Activated CD8-positive, alpha-beta memory T cell treated with anti-CD3 and anti-CD28 coated beads for 48 hours (primary cell): ENCODE measurements at places on chromosomes 13 and 19.

- DNase-seq, result no peak
These were observed 8.1 kb downstream of the PAK4 start for GRCh38 chr19:39133431-39134270.

DNA sequence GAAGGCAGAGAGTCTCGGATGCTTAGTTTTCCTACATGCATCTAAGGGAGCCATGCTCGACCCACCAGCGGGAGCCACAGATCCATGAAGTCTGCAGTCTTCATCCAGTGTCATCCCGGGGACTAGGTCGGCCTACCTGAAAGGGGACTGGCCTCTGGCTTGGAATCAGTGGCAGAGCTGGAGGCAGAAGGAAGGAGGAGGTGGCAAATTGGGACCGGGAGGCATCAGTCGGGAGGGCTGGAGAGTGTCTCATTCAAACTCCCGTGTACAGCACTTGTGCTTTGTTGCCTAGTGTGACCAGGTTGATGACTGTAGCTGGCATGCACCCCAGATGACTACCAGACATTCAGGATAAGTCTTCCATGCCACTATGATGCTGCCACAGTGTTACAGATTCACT is 26.5 kb upstream of the ZNF536 start:
- DNase-seq, result no peak

DNA sequence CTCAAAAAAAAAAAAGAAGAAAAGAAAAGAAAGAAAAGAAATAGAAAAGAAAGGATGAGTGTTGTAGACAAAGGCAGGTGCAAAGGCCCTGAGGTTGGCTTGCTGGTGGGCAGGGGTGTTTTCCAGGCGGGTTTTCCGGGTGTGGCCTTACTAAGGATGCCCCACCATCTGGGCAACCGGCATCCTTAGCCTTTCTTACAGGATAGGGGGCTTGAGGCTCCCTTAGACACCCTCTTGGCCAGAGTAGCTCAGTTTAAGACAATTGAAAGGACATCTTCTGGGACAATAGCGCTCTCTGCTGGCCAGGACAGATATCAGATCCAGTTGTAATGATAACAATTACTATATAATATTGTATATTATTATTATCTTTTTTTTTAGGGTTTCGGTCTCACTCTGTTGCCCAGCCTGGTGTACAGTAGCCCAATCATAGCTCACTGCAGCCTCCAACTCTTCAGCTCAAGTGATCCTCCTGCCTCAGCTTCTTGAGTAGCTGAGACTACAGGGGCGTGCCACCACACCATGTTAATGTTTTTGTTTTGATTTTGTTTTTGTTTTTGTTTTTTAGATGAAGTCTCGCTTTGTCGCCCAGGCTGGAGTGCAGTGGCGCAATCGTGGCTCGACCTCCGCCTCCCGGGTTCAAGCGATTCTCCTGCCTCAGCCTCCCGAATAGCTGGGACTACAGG is 1.4 kb upstream of the QTRT1 start:
- DNase-seq, result no peak

DNA sequence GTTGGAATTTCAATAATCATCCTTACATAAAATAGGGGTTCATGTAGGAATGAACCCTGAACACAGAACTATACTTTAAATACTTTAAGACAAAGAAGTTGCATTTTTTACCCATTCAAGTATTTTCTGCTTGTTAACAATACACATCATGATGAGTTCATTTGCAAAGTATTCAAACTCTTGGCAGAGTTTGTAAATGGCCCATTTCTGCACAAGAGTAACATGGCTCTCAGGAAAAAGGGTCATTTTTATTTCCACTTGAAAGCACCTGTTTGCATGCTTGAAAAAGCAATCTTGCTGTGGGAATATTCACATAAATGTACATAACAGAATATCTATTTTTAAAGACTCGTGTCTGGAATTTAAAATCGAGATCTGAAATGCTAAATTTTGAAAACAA is 18.1 kb downstream of the ESD start:
- DNase-seq, result no peak

- no peak for DNase-seq
These were observed 57.7 kb upstream of the TEX29 start for GRCh38 chr13:111262715-111263114.

- no peak for DNase-seq
These were observed 128.6 kb upstream of the KL start for GRCh38 chr13:32887617-32888016.

- no peak for DNase-seq
These were observed 344.1 kb downstream of the UQCRFS1 start for GRCh38 chr19:28868836-28869235.

GRCh38 chr13:22220151-22221135 is 549.6 kb downstream of the FGF9 start:
- DNase-seq, result no peak

- no peak for DNase-seq
These were observed 10.7 kb upstream of the EVI5L start for GRCh38 chr19:7819337-7819736.

DNA sequence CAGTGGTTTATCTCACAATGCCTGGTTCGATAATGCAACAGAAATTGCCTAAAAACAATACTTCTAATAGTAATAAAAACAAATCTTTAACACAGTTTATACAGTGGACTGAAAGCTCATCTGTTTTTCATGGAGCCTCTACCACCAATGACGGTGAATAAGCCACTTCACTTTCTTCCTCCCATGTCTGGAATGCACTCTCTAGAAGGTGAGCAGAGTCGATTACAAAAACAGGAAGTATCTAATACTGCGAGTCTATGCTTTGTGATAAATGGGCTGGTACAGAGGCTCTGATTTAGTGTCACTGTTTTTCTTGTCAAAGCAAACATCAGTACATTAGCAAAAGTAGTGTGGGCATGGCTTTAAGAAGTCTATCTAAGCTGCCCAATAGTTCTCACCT is 1348.6 kb upstream of the SLC10A2 start:
- no peak for DNase-seq

DNA sequence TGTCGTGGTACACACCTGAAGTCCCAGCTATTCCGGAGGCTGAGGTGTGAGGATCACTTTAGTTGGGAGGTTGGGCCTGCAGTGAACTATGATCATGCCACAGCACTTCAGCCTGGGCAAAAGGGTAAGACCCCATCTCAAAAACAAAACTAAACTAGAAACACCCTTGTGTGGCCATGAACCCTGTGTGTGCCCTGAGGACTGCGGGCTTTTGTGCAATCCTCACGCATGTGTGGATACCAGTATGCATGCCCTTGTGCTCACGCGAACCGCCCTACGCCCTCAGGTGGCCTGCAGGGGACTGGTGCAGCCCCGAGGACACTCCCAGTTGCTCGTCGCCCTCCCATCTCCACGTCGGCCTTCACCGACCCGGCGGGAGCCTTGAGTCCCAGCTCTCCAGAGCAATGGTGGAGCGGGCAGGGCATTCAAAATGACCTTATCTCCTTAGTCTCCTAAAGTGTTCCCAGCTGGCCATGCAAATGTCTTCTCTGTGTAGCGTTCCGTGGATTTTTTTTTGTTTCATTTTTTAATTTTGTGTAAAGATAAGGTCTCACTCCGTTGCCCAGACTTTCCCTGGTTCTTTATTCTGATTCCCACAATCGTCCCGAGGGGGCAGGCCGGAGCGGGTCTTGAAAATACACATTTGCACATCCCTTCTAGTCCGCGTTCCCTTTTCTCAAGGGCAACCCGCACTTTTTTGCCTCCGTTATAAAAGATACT is 868 bp upstream of the EGLN2 start:
- no peak for DNase-seq

DNA sequence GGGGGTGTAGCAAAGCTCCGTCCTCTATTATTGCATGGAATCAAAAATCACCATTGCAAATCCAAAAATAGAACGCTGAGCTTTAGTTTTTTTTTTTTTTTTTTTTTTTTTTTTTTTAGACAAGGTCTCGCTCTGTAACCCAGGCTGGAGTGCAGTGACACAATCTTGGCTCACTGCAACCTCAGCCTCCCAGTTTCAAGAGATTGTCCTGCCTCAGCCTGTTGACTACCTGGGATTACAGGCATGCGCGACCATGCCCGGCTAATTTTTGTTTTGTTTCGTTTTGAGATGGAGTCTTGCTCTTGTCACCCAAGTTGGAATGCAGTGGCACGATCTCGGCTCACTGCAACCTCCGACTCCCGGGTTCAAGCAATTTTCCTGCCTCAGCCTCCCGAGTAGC is 15.3 kb upstream of the ZNF77 start:
- no peak for DNase-seq

DNA sequence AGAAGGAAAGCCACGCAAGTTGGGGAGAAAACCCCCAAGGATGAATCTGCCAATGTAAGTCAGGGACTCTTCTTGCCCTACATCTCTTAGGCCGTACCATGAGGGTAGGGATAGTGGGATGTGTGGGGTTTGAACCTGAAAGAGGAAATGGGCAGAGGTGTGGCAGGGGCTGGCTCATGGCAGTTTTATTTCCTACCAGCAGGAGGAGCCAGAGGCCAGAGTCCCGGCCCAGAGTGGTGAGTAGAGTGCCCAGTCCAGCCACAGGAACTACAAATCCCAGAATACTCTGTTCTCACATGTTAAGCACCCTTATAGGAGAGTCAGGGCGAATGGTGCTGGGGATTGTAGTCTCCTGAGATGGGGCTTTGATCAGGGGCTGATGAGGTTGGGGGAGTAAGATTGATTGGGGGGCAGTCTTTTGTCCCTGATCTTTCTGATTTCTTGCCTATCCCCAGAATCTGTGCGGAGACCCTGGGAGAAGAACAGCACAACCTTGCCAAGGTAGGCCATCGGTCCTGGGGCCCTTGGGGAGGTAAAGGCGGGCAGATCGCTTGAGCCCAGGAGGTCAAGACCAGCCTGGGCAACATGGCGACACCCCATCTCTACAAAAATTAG is 16.5 kb downstream of the VASP start:
- peak; percentile 45 for DNase-seq

DNA sequence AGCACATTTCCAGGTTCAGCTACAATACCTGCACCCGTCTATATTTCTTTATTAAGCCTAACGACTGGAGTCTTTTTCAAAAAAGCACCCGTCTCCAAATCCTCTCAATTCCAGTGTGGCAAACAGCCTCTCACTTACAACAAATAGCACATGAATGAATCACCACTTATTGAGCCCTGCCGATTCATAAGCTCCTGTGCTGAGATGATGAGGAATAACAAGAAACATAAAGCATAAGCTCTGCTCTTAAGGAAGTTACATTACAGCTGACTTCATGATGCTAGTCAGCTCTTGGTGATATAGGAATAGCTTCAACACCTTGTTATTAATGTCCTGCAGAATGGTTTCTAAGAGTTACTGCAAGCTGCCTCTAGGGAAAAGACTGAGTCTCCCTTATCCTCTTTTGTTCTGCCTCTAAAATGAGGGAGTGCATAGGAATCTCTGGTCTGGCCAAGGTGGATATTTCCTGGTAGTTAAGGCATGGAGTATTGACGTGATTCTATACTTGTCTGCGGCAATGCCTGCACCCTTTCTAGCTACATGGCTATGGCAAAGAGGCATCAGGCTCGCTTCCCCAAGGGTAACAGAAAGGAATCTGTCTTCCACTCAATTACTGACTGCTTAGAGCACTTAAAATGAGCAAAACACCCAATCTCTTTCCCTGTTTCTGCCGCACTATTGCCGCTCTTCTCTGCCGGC is 195.7 kb downstream of the KLF12 start:
- no peak for DNase-seq

DNA sequence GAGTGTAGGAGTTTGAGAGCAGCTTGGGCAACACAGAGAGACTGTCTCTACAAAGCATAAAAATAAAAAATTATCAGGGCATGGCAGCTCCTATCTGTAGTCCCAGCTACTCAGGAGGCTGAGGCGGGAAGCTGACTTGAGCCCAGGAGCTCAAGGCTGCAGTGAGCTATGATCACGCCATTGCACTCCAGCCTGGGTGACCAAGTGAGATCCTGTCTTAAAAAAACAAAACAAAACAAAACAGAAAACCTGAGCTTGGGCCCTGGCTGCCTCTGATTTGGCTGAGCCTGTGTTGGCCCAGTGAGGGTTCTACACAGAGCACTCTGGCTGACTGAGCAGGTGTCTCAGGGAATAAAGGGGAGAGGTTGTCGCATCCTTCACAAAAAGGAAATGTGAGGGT is 8.0 kb downstream of the SLC7A9 start:
- no peak for DNase-seq

- no peak for DNase-seq
These were observed 236.6 kb upstream of the MAB21L1 start for GRCh38 chr13:35712907-35713761.

DNA sequence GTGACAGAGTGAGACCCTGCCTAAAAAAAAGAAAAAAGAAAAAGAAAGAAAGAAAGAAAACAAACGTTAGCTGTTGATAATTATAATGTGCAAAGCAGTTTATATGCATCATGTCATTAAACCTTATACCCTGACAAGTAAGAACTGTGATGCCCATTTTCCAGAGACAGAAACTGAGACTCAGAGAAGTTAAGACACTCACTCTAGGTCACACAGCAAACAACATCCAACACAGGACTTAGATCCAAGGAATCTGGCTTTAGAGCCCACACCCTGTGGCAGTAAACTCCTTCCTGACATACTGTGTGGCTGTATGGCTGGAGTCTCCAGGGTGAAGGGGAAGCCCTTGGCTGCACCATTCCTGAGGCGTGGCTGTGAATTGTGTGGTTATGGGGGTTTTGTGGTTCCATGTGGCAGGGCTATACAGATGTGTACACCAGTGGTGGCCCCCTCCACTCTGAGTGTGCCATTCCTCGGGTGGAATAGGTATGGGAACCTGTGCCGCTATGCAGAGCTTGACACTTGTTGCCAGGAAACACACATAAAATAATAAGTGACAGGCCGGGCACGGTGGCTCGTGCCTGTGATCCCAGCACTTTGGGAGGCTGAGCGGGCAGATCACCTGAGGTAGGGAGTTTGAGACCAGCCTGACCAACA is 15.6 kb downstream of the AXL start:
- no peak for DNase-seq

GRCh38 chr19:49515767-49516166 is 3.3 kb downstream of the FCGRT start:
- DNase-seq, result no peak

DNA sequence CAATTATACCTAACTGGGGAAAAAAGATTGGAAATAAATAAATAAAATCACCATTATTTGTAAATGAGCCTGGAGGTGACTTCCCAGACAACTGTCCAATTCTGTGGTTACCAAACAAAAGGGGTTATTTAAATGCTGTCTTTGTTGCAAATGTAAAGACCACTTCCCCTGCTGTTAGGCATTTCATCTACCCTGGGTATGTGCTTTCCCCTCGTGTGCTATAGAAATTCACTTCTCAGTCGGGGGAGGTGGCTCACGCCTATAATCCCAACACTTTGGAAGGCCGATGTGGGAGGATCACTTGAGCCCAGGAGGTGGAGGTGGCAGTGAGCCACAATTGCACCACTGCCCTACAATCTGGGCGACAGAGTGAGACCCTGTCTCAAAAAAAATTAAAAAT is 101.9 kb upstream of the AKAP11 start:
- DNase-seq, result no peak

DNA sequence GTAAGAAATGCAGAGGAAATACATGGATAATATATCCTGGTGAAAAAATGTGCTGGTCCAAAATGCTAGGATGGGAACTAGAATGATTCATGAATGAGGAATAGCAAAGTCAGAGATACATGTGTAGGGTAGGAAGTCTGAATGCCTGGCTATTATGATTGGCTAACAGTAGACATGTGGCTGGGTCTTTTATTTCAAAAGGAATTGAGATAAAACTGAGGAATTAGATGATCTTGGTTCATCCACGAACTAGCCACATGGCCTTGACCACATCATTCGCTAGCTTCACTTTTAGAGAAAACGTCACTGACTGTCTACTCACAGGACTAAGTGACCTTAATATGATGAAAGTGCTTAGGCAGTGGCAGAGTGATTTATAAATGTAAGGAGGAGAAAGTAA is 103.1 kb downstream of the TRPC4 start:
- DNase-seq, result no peak

GRCh38 chr13:60335531-60335930 is 61.5 kb upstream of the TDRD3 start:
- no peak for DNase-seq
